ENCODE measurements at places on chromosomes 6 and 20.

DNA sequence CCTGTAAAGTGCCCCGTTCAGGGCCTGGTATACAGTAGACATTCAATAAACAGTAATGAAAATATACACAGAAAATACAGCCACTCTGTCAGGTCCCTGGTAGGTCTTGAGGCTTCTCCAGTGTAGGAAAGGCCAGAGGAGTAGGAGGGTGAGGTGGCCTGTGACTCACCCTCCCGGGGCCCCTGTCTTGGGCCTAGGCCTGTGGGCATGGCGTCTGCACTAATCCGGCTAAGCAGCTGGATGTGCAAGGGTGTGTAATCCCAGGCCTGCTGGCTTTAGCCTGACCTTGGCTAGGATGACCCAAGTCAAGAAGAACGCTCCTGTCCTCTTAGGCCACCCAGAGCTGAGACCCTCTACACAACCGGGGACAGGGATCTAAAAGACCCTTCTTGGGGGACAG is 84.9 kb downstream of the KCNB1 start:
- no peak for DNase-seq

DNA sequence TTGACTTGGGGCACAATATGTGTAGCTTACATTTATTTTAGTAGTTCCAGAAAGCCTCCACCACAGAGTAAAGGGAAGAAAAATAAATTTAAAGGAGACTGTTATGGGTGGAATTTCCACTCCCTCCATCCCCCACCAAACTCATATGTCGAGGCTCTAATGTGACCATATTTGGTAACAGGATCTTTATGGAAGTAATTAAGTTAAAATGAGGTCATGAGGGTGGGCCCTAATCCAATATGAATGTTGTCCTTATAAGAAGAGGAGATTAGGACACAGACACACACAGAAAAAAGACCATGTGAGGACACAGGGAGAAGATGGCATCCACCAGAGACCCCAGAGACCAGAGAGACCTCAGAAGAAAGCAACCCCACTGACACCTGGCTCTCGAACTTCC is 189.7 kb downstream of the EDN1 start:
- DNase-seq: no peak

- DNase-seq: no peak
Measured at GRCh38 chr6:147712841-147713240, 204.4 kb downstream of the SAMD5 start.

DNA sequence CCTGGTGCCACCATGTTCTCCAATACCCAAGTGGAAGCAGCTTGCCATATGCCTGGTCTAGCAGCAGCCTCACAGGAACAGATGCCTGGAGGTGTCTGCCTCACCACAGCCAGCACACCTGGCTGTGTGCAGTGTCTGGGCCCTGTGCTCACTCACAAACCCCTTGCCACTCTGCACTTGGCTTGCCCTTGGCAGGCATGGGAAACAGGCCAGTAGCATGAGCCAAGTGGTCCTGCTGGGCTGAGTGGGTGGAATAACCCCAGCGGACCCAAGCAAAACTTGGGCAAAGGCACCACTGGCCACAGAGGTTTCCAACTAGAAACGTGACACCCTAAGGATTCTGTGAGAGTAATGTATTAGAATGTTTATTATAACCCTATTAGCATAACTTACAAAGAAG is 600.5 kb upstream of the GJE1 start:
- DNase-seq: no peak

DNA sequence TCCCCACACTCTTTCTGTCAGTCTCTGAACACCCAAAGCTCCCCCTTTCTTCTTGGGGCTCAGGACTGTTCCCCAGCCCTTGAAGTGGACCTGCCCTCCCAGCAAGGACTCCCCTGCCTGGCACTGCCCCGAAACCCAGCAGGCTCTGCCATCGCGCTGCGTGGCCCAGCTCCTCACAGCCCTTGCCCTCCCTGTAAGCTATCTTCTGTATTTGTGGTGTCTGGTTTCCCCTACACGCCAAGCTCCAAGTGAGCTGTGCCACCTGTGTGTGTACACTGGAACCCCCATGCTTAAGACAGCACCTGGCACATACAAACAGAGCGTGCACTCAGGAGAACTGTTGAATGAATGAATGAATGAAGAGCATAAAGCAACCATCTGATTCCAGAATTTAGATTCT is 57.7 kb downstream of the TMEM242 start:
- no peak for DNase-seq

GRCh38 chr6:156919370-156919769 is 142.2 kb downstream of the ARID1B start:
- no peak for DNase-seq

GRCh38 chr6:137112067-137112355 is 61.4 kb downstream of the IL22RA2 start:
- DNase-seq: no peak

- DNase-seq: no peak
Measured at GRCh38 chr6:91781946-91782345, 1195.1 kb upstream of the MAP3K7 start.

All from stimulated activated CD4-positive, alpha-beta T cell treated with anti-CD3 and anti-CD28 coated beads, TNF-alpha, amount 100 ng/mL, for 4 hours (primary cell).